ENCODE measurements at places on chromosomes 7 and 10.

DNA sequence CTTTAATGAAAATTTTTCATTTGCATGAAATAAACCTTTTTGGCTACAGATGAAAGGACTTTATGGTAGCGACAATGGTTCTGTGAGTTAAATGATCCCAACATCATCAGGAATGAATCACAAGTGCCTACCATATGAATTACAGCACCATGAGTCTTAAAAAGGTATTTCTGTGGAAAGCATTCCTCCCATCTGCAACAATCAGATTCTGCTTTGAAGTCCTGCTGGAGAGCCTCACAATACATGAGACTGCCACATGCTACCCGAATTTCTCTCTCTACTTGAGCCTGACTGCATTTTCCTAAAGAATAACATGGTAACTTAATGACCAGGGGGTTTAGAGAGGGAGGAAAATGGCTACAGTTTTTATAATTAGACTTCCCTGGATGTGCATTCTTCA, 190.3 kb downstream of the TWIST1 start:
- no peak for DNase-seq

- DNase-seq = no peak
Observed at GRCh38 chr7:91717681-91718470, 162.6 kb downstream of the MTERF1 start.

DNA sequence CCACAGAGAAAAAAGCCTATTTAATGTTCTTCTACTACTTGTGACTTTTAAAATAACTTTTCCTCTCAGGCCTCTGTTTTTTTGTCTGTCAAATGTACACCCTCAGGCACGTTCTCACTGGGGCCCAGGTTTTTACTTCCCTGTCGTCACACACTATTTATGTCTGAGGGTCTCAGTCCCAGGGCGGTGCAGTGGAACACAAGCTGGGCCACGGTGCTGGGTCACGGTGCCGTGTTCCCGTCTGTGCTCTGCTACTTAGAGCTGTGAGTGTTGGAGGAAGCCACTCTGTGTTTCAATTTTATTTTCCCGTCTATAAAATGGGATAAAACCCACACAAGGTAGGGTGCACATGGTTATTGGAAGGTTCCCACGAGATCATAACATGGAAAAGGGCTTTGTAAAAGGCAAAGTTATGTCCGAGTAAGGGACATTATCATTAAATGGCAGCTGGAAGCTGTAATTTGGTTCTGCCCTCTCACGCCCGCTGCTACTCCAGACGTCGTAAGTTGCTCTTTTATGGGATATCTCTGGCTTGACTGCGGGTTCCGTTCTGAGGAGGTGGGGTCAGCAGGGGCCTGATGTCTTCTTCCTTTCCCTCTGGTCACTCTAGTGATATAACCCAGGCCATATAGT, 25.2 kb downstream of the ZNF775 start:
- no peak for DNase-seq

GRCh38 chr10:43261578-43262396, 5.1 kb downstream of the RASGEF1A start:
- peak; percentile 15 for DNase-seq

DNA sequence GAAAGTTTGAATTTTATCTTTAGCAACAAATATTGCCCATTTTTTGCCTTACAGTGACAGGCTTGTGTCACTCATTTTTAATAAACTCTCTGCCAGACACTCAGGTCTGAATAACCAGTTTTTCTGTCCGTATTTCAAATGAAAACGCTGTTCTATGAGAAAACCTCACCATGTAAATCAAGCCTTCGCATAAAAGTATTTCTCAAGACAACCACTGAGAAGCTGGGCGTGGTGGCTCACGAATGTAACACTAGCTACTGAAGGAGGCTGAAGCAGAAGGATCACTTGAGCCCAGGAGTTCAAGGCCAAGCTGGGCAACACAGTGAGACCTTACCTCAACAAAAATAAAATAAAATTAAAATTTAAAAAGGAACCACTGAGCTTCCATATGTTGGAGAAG, 339.3 kb downstream of the PARD3 start:
- no peak for DNase-seq

DNA sequence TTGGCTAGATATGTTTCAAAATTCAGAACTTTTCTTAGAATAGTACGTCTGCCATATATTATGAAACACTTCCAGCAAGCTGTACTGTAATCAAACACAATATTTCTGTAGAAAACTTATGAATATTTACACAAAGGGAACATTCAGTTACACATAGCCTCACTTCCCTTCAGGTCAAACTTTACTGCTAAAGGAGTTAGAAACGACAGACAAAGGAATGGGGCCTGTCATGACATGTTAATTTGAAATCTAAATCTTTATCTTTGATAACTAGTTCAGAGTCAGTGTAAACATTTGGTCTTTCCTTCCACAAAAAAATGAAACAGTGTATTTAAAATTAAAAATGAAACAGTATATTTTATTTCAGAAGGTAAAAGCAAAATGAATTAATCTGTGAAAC, 1.0 kb upstream of the CROT start:
- no peak for DNase-seq

DNA sequence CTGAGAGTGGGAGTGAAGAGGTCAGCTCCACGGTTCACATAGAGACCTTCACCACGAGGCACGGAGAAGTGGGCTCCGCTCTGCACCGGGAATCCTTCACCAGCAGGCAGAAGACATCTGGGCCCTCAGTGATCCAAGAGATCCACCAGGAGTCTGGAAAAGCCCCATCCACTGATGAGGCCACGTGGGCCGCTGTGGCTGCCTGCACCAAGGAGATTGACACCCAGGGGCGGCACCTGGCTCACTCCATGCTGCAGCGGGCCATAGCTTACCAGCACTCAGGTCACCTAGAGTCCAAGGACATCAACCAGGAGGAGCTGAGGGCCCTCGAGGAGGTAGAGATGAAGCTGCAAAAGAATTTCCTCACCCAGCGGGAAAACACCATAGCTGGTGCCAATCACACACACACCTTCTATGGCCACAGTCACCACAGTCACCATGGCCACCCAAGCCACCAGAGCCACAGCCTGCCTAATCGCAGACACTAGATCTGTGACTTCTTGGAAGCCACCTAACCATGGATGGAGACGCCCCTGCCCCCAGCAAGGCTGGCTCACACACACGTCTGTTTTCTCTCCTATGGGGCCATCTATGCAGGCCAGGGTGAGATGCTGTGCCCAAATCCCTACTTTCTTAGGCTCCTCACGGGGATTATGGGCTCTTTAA, 694 bp downstream of the C10orf62 start:
- no peak for DNase-seq

- DNase-seq = no peak
Observed at GRCh38 chr10:49273082-49273465, 25.9 kb upstream of the C10orf71 start.

DNA sequence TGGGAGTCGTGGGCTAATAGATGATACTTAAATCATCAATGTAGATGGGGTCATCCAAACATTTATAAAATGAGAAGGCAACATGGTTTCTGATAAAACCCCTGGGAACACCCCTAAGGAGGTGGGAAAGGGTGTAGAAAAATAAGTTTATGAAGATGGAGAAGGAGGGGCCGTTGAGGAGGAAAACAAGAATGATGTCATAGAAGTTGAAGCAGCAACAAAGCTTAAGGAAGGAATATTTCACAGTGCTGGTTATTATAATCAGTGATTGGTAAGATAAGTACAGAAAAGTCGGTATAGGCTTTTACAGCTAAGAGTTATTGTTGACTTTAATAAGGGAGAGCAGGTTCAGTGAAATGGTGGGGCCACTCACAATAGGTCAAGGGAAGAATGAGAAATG, 9.0 kb upstream of the HIBADH start:
- no peak for DNase-seq

- no peak for DNase-seq
Observed at GRCh38 chr7:17580141-17580540, 281.7 kb downstream of the AHR start.

DNA sequence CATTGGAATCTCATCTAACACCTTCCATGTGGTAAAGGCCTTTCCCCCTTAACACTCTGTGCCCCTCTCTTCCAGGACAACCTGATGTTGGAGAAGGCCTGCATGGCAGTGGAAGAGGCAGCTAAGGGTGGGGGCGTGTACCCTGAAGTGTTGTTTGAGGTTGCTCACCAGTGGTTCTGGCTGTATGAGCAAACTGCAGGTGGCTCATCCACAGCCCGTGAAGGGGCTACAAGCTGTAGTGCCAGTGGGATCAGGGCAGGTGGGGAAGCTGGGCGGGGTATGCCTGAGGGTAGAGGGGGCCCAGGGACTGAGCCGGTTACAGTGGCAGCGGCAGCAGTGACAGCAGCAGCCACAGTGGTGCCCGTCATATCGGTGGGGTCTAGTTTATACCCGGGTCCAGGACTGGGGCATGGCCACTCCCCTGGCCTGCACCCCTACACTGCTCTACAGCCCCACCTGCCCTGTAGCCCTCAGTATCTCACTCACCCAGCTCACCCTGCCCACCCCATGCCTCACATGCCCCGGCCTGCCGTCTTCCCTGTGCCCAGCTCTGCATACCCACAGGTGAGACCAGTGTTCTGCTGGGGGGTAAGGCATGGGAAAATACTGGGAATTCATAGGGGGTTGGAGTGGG, 12.4 kb downstream of the NDST2 start:
- no peak for DNase-seq

- DNase-seq = no peak
Observed at GRCh38 chr10:76874896-76875295, 762.7 kb downstream of the KCNMA1 start.

GRCh38 chr7:73345538-73345937, 17.6 kb downstream of the FKBP6 start:
- no peak for DNase-seq

- DNase-seq = peak; percentile 66
Observed at GRCh38 chr7:2862831-2863361, 18.8 kb upstream of the GNA12 start.

DNA sequence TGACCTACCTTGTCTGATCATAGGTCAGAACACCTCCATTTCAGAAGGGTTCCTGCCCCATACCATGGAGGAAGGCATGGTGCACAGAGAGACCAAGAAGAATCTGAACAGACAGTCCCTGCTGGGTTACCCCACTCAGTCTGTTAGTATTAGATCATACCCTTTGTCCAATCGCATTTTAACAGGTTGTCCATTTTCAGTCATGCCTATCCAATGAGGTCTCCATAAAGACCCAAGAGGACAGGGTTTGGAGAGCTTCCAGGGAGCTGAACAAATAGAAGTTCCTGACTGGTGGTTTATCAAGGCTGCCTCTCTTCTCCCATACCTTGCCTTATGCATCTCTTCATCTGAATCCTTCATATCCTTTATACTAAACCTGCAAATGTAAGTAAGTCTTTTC, 21.2 kb upstream of the SLC16A12 start:
- no peak for DNase-seq

- DNase-seq = no peak
Observed at GRCh38 chr7:116577320-116577871, 52.6 kb downstream of the CAV1 start.

- DNase-seq = no peak
Observed at GRCh38 chr7:5657901-5658300, 123.6 kb downstream of the RNF216 start.

DNA sequence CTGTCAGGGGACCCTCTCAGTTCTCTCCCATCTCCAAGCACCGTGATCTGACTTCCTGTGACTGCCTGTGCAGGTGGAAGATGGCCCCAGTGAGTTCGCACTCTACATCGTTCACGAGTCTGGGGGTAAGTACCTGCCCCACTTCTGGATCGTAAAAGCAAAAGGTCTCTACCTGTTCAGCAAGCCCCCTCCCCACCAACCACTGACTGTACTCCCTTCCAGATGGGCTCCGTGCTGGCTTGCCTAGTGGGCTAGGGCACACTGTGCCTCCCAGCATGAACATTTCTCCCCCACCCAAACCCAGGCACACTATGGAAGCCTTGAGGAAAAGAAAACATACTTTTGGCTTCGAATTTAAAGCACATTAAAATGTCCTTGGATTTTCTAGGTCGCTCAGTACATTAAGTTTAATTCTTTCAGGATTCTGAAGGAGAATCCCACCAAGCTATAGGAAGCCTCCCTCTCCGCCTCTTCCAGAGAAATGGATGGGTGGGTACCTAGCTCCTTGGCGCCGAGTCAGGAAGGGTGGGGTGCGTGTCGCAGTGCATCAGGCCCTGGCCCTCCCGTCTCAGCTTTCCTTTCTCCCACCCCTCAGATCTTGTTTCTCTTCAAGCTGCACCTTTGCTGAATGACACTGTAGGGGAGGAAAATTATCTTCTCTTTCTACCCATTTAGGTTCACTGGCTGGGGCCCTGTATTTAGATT, 11.0 kb upstream of the ZNF22 start:
- peak; percentile 35 for DNase-seq

DNA sequence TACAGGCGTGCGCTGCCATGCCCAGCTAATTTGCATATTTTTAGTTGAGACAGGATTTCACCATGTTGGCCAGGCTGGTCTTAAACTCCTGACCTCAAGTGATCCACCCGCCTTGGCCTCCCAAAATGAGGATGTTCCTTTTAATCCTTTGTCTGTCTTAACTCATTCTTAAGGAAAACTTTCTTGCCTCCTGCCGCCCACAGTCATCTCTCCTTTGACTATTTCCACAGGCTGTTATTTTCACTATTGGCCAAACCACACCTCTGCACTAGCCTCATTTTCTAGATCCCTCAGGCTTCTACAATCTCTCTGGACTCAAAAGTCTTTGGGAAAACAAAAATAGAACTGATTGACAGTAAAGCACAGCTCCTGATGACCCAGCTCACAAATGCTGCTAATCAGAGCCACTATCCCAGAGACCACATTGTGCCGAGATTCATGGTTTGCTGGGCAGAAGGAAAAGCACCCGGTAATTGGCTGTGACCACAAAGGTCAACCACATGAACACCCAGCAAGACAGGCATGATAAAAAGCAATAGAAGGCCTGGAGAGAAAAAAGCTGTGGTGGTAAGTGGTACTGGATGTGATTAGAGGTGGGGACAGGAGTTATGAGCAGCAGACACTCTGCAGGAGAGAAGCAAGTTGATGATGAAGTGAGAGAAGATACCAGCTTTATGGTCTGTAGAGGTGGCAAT, 44.1 kb upstream of the ZNRF2 start:
- DNase-seq = no peak

- DNase-seq = no peak
Observed at GRCh38 chr7:41093141-41093540, 609.7 kb downstream of the INHBA start.

- DNase-seq = no peak
Observed at GRCh38 chr7:22697876-22698606, 29.0 kb upstream of the IL6 start.

DNA sequence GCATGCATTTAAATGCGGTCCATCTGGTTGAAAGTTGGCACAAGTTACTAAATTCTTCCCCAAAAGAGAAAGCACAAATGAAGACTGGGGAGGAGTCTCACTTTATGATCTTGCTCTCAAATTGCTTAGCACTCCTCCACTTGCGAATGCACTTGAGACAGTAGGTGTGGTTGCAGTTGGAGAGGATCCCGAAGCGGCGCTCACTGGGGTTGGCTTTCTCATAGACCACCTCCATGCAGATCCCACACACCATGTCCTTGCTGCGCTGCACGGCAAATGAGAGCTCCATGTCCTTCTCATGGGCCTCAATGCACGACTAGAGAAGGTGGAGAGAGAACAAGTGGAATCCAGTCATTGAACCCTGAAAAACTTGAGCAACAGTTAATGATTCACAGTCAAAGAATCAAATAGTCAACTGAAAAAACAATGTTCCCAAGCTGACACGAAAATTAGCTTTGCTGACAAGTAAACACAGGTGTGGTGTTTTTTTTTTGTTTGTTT, 22.7 kb downstream of the MKRN1 start:
- no peak for DNase-seq

- DNase-seq = no peak
Observed at GRCh38 chr7:129550693-129551360, 48.5 kb downstream of the SMKR1 start.

Data from ovary (tissue), 10 donors.